ENCODE measurements at places on chromosomes 3 and 15. TPM values are rescaled to one million over a fixed set of nuclear protein-coding genes. Genes with fewer than 3 reads are reported as not detected.

SSUH2 gene
- polyA plus RNA-seq, result 3.7 TPM

OR5K2 gene
- not detected for polyA plus RNA-seq

PTPRG gene
- 87.3 TPM for polyA plus RNA-seq

CCDC12 gene
- 48.4 TPM for polyA plus RNA-seq

WDR72 gene
- 65.1 TPM for polyA plus RNA-seq

LRRC49 gene
- polyA plus RNA-seq, result 20.3 TPM

MKRN2OS gene
- 1.0 TPM for polyA plus RNA-seq

ONECUT1 gene
- polyA plus RNA-seq, result not detected

SLC25A20 gene
- 26.1 TPM for polyA plus RNA-seq

ADGRG7 gene
- polyA plus RNA-seq, result not detected

ATP8B4 gene
- polyA plus RNA-seq, result 3.5 TPM

MESP1 gene
- 0.85 TPM for polyA plus RNA-seq

HRH1 gene
- polyA plus RNA-seq, result 2.3 TPM

HIGD2B gene
- polyA plus RNA-seq, result not detected

OXTR gene
- polyA plus RNA-seq, result 0.88 TPM

VEPH1 gene
- 62.6 TPM for polyA plus RNA-seq

FAM107A gene
- 5.1 TPM for polyA plus RNA-seq

DZIP3 gene
- polyA plus RNA-seq, result 31.7 TPM

DZIP1L gene
- polyA plus RNA-seq, result 13.3 TPM

MYRIP gene
- polyA plus RNA-seq, result 2.1 TPM

ZBBX gene
- 6.7 TPM for polyA plus RNA-seq

LRRC31 gene
- 0.37 TPM for polyA plus RNA-seq

PRR23E gene
- polyA plus RNA-seq, result not detected

DUOXA2 gene
- not detected for polyA plus RNA-seq

HYAL1 gene
- polyA plus RNA-seq, result 6.3 TPM

TMEM202 gene
- not detected for polyA plus RNA-seq

BCHE gene
- polyA plus RNA-seq, result 11.2 TPM

DPPA4 gene
- 5.2 TPM for polyA plus RNA-seq

GPR87 gene
- polyA plus RNA-seq, result not detected

SERPINI2 gene
- 1.1 TPM for polyA plus RNA-seq

FSD2 gene
- polyA plus RNA-seq, result 0.15 TPM

ACP3 gene
- polyA plus RNA-seq, result 84.6 TPM

CCR2 gene
- polyA plus RNA-seq, result 2.1 TPM

MKRN3 gene
- polyA plus RNA-seq, result 1.8 TPM

PLSCR2 gene
- polyA plus RNA-seq, result 1.00 TPM

CIB1 gene
- polyA plus RNA-seq, result 55.9 TPM

EPHA3 gene
- 5.2 TPM for polyA plus RNA-seq

SLC22A13 gene
- 2.4 TPM for polyA plus RNA-seq

SAMD7 gene
- not detected for polyA plus RNA-seq

CNTN3 gene
- 5.5 TPM for polyA plus RNA-seq

MOBP gene
- 0.08 TPM for polyA plus RNA-seq

RUBCN gene
- polyA plus RNA-seq, result 10.4 TPM

GOLGA6L7 gene
- 0.08 TPM for polyA plus RNA-seq

TMC3 gene
- polyA plus RNA-seq, result 0.10 TPM

RAB6B gene
- polyA plus RNA-seq, result 18.9 TPM

CFAP20DC gene
- 4.6 TPM for polyA plus RNA-seq

TUSC7 gene
- polyA plus RNA-seq, result not detected

STRC gene
- 0.28 TPM for polyA plus RNA-seq

FBLN2 gene
- 22.9 TPM for polyA plus RNA-seq

ARHGAP31 gene
- 14.3 TPM for polyA plus RNA-seq

GPR149 gene
- polyA plus RNA-seq, result not detected

SIDT1 gene
- polyA plus RNA-seq, result 2.6 TPM

CCDC33 gene
- polyA plus RNA-seq, result 3.9 TPM

CHL1 gene
- polyA plus RNA-seq, result 20.4 TPM

KLHL6 gene
- 1.2 TPM for polyA plus RNA-seq

CHDH gene
- polyA plus RNA-seq, result 8.8 TPM

SAXO2 gene
- polyA plus RNA-seq, result 5.4 TPM

CMTM8 gene
- 9.2 TPM for polyA plus RNA-seq

SPINK8 gene
- not detected for polyA plus RNA-seq

All from right renal cortex interstitium (tissue), 3 donors.